ENCODE measurements at places on chromosomes 16 and 17.
A peak's percentile ranks its signal among the peaks of the same experiment; 100 is the strongest.

GRCh38 chr17:29778956-29779811, 150.8 kb downstream of the SSH2 start:
- DNase-seq: peak; percentile 44

DNA sequence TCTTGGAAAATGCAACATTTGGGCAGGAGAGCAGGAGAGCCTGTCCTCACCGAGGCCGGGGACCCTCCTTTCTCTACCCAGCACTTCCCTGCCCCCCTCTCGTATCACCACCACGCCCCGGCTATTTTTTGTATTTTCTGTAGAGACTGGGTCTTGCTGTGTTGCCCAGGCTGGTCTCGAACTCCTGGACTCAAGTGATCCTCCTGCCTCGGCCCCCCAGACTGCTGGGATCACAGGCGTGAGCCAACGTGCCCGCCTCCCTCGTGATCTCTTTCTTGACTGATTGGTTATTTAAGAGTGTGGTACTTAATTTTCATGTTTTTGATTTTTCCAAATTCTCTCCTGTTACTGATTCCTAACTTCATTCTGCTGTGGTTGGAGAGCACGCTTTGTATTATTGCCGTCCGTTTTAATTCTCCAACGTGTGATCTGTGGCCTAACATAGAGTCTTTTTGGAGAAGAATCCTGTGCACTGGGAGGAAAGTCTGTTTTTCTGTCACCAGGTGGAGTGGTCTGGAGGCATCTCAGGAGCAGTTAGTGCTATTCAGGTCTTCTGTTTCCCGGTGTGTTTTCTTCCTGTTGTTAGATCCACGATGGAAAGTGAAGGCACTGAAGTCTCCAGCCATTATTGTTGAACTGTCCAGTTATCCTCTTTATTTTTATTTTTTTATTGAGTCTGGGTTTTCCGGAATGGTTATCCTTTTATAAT, 40.4 kb downstream of the ZNF778 start:
- no peak for DNase-seq

- DNase-seq: no peak
Observed at GRCh38 chr16:17926866-17927399, 409.6 kb downstream of the NPIPA8 start.

DNA sequence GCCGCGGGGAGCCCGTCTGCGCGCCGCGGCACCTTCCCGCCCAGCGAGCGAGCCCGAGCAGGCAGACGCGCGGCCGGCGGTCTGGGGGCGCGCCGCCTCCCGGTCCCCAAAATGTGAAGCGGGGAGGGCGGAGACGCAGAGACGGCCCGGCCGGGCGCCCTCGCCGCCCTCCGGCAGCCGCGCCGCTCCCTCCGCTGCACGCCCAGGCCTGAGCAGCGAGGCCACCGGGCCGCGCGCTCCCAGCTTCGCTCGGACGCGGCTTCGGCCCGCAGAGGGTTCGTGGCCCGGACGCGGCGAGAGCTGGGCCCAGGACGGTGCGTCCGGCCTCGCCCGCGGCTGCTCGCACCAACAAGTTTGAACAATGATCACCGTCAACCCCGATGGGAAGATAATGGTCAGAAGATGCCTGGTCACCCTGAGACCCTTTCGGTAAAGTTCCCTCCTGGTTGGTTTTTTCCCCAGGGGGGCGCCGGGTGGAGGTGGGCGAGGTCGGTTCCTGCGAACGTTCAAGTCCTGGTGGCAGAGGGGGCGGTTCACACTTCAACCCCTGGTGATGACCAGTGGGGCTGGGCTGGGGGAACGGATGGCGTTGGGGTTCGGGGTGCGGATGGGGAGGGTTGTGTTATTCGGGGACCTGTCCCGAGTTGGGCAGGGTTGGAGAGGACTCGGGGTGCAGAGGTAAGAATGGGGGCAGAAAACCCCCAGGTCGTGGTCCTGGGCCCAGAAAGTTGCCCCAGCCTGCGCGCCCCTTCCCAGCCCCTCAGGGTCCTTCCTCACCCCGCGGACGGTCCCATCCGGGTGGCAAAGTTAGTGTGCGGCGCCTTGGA, 678 bp downstream of the MGAT5B start:
- no peak for DNase-seq

- DNase-seq: no peak
Observed at GRCh38 chr16:3977376-3977775, 96.9 kb upstream of the CREBBP start.

DNA sequence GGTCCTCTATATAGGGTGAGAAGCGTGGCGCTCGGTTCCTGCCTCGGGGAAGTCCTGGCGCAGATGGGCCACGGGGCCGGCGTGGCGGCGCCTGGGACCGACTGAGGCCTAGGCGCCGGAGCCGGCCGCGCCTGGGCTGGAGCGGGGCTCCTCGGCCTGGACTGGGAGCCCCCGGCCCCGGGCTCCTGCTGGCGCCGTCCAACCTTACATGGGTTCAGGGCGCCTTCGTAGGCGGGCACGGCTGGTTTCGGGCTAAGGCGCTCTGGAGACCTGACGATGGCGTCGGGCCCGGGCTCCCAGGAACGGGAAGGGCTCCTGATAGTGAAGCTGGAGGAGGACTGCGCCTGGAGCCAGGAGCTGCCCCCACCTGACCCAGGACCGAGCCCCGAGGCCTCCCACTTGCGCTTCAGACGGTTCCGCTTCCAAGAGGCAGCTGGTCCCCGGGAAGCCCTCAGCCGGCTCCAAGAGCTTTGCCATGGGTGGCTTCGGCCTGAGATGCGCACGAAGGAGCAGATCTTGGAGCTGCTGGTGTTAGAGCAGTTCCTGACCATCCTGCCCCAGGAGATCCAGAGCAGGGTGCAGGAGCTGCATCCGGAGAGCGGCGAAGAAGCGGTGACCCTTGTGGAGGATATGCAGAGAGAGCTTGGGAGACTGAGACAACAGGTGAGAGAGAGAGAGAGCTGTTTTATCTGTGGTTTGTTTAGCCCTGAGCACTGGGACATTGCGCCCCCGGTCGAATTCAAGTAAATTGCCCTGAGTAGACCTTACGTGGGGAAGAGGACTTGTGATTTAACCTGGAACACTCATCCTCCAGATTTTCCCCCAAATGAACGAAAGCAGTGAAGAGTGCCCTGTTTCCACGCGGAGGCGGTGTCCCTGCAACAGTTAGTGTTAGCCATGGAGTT, 504 bp downstream of the ZNF263 start:
- DNase-seq: no peak

DNA sequence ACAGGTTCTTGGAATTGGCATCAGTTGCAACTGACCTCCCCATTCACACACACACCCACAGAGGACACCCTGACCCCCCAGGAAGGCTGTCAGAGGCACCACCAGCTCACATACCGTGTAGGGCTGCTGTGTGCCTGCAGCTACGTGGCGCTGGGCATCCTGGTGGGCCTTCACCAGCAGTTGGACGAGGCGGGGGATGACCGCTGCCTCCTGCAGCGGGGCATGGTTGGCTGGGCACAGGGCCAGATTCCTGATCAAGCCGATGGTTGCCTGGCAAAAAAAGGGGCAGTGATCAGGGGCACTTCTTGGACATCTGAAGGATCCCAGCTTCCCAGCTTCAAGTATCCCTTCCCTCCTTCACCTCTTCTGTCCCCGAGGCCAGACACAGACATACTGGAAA, 24.2 kb upstream of the HAP1 start:
- DNase-seq: no peak

- DNase-seq: no peak
Observed at GRCh38 chr17:12756786-12757185, 32.5 kb upstream of the ARHGAP44 start.

DNA sequence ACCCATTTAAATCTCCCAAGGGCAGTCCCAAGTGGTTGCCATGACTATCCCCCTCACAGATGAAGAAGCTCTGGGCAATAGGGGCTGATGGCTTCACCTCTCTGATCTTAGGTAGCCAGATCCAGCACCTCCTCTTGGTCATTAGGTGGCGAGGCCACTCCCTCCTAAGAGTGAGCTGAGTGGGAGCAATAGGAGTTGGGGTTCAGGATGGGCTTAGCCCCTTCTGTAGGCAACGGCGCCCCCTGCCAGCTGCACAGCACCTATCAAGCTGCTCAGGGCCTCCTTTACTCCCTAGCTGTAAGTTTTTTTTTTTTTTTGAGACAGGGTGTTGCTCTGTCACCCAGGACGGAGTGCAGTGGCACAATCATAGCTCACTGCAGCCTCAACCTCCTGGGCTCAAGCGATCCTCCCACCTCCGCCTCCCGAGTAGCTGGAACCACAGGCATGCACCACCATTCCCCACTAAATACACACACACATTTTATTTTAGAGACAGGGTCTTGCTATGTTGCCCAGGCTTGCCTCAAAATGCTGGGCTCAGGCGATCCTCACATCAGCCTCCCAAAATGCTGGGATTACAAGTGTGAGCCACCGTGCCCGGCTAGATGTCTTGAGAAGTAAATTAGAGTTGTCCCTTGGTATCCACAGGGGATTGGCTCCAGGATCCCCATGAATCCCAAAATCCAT, 3.5 kb upstream of the RRAD start:
- no peak for DNase-seq

DNA sequence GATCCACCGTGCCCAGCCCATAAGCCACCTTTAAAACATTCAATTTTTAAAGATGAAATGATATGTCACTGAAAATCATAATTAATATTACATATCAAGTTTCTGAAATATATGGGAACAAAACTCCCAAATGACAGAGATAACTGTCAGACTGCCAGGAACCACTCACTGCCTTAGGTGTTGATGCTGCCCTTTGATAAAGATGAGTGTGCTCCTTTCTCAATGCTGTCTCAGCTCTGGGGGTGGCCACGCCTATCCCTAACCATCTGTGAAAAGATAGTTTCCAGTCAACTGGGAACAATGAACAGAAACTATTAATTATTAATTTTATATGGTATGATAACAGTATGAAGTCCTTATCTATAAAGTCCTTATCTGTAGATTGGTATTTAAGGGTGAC, 177.7 kb downstream of the MYO1D start:
- DNase-seq: no peak

- DNase-seq: no peak
Observed at GRCh38 chr17:51995797-51996403, 162.6 kb downstream of the CA10 start.

DNA sequence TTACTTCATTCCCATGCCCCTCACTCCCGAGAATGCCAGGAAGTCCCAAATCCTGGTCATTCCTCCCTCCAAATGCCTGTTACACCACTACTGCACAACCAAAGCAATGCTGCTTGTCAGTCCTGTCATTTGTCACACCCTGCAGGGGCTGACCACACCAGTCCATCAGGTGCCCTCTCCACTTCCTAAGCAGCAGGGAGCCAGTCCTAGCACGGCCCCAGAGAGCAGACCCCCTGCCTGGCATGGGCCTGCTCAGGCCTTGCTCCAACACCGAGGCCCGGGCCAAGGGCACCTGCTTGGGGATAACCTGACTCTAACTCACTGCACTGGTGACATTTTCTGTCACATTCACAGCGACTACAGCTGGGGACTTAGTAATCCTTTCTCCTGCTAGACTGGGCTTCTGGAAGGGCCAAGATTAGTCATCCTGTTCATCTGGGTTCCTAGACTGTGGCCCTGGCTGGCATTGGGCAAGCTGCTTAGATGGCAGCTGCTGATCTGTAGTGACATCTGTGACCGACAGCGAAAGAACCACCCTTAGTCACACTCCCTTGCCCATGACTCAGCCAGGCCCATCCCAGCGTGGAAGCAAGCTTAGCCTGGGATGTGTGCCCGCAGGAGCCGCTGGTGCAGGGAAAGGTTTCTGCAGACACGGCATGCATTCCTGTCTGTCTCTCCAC, 5.4 kb downstream of the ALYREF start:
- DNase-seq: no peak

- DNase-seq: peak; percentile 91
Observed at GRCh38 chr17:59786536-59787319, 79.3 kb downstream of the VMP1 start.

GRCh38 chr16:31351942-31352325, 3.0 kb upstream of the ITGAX start:
- no peak for DNase-seq

DNA sequence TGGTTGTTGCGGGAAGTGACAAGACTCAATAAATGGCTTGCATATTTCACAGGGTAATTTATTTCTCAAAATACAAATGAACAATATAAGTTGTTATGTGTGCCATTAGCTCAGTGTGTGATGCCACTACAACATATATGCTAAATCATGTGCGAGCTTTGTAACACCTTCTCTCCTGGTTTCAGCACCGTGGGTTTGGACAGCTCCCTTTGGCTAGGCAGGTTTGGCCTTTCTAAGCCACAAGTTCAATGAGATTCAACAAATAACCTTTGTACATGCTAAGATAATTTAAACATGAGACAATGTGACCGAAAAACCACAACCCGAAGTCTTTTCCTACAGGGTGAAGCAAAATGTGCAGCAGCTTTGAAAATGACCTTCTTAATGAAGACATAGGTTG, 563.9 kb downstream of the TMEM114 start:
- DNase-seq: no peak

GRCh38 chr17:76492123-76492988, 8.9 kb downstream of the RHBDF2 start:
- DNase-seq: no peak

GRCh38 chr16:17972460-17972943, 364.0 kb downstream of the NPIPA8 start:
- DNase-seq: no peak

GRCh38 chr16:49932946-49933345, 77.0 kb upstream of the ZNF423 start:
- no peak for DNase-seq

- no peak for DNase-seq
Observed at GRCh38 chr16:17313793-17314547, 156.8 kb downstream of the XYLT1 start.

- no peak for DNase-seq
Observed at GRCh38 chr16:23508589-23509440, 1.5 kb downstream of the GGA2 start.

DNA sequence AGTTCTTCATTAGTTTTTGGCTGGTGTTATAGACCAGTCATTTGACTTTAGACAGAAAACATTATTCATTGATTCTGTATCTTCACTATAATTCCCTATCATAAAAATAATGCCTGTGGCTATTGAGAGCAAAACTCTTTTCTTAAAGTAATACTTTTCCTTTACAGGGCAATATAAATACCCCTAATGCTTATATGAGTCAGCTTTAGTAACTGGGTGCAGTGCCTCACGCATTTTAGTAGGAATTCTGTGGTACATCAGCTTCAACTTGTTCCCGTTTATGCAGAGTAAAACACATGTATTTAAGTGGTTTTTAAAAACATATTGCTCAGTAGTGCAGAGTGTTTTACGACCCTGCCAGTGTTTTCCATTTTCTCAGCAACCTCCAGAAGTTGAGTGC, 68.1 kb downstream of the SEC14L1 start:
- no peak for DNase-seq

DNA sequence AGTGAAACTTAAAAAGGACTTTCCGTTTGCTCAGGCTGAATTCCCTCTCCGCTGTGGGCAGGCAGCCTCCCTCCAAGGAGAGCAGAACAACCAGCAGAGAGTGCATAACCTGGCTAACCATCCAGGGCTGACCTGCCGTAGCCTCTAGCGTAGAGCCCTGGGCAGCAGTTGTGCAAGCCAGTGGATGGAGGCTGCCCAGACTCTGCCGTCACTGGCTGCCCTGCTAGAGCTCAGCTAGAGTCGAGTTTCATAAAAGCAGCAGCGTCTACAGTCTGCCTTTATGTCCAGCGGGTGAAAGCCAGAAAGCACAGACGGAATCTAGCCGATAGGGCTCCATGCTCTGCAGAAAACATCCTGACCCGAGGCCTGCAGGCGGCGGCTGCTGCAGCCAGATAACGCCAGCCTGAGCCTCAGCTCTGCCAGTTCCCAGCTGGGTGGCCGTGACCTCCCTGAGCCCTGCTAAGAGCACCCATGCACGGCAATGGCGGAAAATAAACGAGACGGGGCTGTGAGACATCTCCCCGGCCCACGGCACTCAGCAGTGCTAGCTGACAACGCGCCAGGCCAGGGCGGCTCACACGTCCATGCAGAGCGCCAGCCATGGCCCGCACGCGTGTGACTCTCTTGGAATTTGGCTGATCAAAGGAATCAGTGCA, 231.3 kb downstream of the ENGASE start:
- no peak for DNase-seq

GRCh38 chr17:77857613-77858012, 100.9 kb upstream of the TNRC6C start:
- DNase-seq: no peak

Measured in HAP-1 (cell line).